ENCODE measurements at places on chromosomes 13 and 19.

DNA sequence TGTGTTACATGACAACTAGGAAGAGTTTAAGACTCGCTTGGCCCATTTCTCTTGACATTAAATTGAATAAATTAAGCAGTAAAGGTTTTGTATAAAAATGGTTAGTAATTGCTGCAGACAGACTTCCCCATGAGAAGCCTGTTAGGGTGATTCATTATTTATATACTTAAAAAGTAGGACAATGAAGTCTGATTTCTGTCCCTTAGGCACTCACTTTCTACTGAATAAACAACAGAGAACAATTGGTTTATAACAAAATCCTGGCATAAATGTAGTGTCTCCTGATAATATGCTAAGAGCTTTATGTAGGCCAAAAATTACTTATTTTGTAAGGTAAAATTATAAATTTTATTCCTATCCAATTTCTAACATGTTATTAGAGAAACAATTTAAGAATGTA is 2138.5 kb upstream of the PCDH20 start:
- DNase-seq, result no peak

DNA sequence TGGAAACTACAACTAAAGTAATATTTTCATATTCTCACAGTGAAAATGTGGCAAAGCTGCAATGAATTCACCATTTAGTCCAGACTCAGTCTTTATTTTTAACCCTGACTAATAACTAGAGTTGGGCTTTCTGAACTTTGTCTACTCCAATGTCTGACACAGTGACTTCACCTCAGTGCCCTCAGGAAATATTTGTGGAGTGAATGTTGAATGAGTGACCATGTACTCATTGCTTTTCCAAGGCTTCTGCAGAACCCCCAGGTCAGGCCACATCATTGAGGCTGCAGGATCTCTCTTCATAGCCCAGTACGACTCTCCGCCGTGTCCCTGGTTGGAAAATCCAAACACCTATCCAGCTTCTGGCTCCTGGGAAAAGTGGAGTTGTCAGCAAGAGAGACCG is 1.8 kb downstream of the ZNF175 start:
- DNase-seq, result no peak

DNA sequence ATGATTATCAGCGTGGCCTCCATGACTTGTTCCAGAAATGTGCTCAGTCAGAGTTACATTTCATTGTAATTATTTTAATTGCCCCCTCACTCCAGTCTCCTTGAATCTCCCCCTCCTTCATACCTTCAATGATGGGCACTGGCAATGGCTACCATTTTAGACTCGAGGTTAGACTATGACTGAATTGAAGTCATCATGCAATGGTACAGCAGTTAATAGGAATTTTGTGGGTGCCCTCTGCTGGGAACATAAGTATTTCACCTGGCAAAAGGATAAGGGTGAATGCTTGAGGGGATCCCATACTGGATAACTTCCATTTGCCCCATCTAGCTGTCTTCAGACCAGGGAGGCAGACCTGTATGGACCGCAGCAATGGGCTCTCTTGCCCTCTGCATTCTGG is 32.2 kb upstream of the USP12 start:
- DNase-seq, result no peak

DNA sequence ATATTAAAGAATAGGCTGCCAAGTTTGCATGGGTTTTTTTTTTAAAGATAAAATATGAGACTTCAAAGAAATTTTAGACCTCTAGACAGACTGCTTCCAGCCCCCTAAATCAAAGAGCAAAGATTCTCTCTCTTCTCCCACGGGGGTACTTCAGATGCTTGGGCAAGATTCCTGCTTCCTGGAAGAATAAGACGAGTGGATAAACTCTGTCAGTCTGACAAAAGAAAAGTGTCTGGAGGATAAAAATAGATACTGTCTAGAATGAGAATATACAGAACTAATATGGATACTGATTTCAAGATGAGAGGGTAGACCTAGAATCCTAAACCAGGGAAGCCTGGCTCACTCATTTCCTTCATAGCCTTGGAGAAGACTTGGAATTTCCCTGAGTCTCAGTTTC is 435.1 kb downstream of the FOXO1 start:
- no peak for DNase-seq

- DNase-seq, result no peak
Observed at GRCh38 chr13:39893808-39894207, 238.3 kb downstream of the COG6 start.

All from effector CD8-positive, alpha-beta T cell (primary cell).